LHCN-M2 (cell line): ENCODE measurements at places on chromosomes 6 and 20. TPM values are rescaled to one million over a fixed set of nuclear protein-coding genes. Genes with fewer than 3 reads are reported as not detected.

GRCh38 chr6:4776493-4777393, 539 bp downstream of the CDYL start:
- DNase-seq = peak; percentile 34

GRCh38 chr6:141260627-141261015, 872.1 kb upstream of the GJE1 start:
- no peak for DNase-seq

DNA sequence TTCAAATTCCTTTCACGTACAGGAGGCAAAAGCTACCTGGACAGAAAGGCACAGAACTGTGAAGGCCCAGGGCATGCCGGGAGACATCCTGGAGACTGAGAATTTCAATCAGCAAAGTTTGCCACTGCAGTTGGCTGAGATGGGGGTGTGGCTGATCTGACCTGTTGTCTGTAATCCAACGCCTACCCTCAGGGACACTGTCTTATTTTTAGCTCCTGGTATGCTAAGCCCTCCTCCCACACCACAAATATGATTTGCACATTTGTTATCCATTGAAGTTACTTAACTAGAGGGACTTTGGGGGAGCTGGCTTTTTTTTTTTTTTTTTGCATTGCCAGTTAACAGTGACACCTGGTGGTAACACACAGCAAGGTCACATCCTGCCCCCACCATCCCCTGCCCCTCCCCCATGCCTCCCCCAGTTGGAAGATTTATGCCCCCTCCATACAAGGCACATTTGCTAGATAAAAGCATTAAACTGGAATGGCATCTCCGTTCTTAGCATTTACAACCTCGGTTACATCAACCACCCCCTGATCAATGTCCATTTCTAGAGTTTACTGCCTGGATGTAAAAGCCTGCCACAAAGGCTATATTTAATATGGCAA, 40.4 kb downstream of the TTI1 start:
- DNase-seq = peak; percentile 97

DNA sequence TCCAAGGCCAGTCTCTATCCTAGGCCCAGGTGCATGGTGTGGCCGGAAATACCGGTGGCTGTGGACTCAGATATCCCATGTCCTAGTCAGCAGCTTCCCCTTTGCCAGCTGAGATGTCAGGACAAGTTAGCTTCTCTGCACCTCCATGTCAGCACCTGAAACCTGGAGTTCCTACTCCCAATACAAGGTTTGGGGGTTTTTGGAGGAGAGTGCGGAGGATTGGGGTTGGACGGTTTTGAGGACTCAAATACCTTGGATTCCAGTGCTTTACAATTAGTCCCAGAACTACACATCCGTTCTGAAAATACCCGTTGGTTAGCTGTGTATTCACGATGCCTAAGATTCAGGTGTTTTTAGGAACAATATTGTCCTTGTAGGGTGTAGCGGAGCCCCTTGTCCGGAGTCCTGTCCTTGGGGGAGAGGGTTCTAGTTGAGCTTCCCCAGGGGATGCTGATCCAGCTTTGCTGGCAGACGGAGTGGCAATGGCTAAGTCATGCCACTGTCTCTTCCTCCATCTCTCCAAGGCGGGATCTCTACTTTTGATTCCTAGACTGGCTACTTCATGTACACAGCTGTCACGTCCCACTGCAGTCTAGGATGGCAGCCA, 45.0 kb downstream of the ADNP start:
- DNase-seq = no peak

GRCh38 chr20:5806457-5807263, 56.5 kb downstream of the SHLD1 start:
- DNase-seq = no peak

GRCh38 chr6:37092923-37093727, 76.8 kb upstream of the PIM1 start:
- no peak for DNase-seq

DNA sequence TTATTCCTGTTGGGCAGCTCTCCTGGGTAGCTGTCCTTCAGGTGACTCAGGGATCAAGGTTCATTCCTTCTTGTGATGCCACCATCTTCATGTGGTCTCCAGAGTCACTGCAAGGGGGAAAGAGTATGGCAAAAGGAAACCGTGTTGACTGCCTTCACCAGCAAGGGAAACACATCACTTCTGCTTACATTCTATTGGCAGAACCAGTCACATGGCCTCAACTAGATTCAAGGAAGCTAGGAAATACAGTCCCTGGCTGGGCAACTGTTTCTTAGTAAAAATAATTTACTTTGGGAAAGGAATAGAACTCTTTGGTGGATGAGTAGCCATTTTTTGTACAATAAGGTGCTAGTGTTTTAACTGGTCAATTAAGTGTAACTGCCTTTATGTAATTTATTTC, 5.3 kb downstream of the ANKRD6 start:
- DNase-seq = no peak

GRCh38 chr20:48201188-48201587, 415.9 kb upstream of the SULF2 start:
- no peak for DNase-seq

The PRR18 gene
- total RNA-seq = not detected in 2 replicates

The MARCKS gene
- 95.0 and 98.7 TPM in 2 replicates for total RNA-seq

The CTAGE9 gene
- not detected in 2 replicates for total RNA-seq

The TTK gene
- 63.7 and 69.5 TPM in 2 replicates for total RNA-seq
